ENCODE measurements at places on chromosomes 7 and 10.

- DNase-seq, result no peak
These were observed 41.9 kb downstream of the CDK1 start for GRCh38 chr10:60820093-60820754.

GRCh38 chr7:29969738-29970137 is 19.9 kb downstream of the SCRN1 start:
- no peak for DNase-seq

GRCh38 chr10:98376485-98376884 is 38.5 kb downstream of the PYROXD2 start:
- DNase-seq, result no peak

- no peak for DNase-seq
These were observed 26.3 kb downstream of the FAM107B start for GRCh38 chr10:14748441-14748840.

DNA sequence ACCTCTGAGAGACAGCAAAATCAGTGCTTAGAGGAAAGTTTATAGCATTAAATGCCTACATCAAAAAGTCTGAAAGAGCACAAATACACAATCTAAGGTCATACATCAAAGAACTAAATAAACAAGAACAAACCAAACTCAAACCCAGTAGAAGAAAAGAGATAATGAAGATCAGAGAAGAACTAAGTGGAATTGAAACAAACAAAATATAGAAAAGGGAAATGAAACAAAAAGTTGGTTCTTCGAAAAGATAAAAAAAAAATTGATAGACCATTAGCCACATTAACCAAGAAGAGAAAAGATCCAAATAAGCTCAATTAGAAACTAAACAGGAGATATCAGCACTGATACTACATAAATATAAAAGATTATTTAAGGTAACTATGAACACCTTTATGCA is 280.0 kb upstream of the NRG3 start:
- DNase-seq, result no peak

DNA sequence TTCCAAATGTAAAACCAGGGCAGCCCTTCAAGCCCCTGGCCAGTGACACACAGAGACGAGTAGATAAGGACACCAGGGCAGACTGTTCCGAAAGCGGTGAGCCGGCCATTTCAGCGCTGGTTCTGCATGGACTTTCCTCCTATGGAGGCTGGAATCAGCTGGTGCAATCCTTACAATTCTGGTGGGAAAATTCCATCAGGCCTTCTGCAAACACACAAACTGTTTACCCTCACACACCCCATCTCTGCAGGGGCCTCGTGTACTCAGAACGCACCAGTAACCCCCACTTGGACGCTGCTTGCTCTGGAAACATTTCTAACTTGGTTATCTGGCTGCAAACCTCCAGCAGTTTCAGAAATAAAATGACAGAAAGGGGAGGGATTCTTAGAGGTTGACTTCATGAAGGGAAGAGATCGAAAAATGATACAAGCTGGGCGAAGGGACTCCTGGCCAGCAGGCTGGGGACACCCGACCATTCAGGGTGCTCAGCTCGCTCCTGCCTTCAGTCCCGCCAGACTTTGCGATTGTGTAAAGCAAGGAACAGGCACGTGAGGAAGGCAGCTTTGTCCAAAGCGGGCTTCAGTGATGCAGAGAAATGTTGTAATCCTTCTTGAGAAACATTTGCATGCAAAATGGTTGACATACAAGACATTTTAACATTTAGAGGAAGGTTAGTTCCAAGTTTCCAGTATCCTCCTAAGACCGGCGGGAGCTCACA is 19.7 kb upstream of the SHH start:
- DNase-seq, result no peak

GRCh38 chr10:28171468-28172222 is 131.2 kb downstream of the MPP7 start:
- no peak for DNase-seq

All from stimulated activated CD4-positive, alpha-beta T cell treated with anti-CD3 and anti-CD28 coated beads, Interleukin-4, amount 100 ng/mL, for 48 hours (primary cell).